ENCODE measurements at places on chromosomes 13 and 19.

GRCh38 chr13:60584976-60585375 lies 188.0 kb downstream of the TDRD3 start:
- no peak for DNase-seq

GRCh38 chr13:50357586-50358118 lies 342.4 kb downstream of the KCNRG start:
- DNase-seq, result no peak

GRCh38 chr19:14497228-14497921 lies 1.4 kb upstream of the GIPC1 start:
- peak; percentile 21 for DNase-seq

DNA sequence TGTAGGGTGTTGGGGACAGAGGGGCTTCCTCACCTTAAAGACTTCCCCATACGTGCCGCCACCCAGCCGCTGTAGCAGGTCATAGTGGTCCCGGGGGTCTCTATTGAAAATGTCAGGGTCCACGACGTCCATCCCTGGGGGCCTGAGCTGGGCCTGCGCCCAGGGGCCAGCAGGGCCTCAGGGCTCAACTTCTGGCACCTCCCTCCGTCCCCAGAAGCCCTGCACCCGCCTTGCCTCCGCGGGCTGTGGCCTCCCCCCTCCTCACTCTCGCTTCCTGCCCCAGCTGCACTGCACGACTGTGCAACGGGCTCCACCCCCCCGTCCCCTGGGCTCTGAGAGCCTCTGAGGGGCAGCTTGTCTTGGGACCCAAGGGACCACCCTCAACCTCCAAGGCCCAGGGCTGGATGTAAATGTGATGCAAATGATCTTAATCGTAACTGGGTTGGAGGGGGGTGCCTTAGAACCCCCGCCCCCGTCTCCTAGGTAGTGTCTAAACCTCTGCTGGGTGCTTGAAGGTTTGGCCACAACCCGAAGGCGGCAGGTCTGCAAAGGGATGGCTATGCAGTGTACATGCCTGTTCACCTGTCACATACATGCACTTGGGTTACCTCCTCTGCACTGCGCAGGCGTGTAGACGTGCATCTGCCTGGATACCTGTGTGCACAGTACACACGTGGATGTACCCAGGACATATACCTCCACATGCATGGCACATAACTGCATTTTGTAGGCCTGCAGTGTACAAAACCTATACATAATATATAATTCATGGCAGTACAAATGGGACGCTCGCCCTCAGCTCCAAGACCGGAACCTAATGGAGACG lies at the start of gene MAP4K1:
MAP4K1 (minus strand) TSS at position 190 of the 826 bp plus-strand sequence; CDS start at position 132, 58 bp downstream.
- DNase-seq, result peak; percentile 50

- no peak for DNase-seq
Measured at GRCh38 chr13:75769141-75769905, 133.2 kb downstream of the LMO7 start.

DNA sequence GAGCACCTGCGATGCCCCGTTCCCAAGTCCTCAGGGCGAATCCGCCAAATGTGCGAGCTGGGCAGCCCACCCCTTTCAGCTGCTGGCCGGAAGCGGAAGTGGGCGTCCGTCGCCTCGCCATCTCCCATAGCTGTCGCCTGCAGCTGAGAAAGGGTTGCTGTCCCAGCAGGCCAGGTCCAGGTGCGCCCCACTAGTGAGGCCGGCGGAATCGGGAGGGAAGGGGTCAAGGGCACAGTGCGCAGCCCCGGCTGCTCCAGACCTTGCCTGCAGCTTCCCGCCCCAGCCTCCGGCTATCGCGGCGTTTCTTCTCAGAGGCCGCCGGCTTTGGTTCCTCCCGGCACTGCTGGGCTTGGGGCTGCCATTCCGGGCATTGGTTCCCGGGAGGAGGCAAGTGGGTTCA lies at the start of gene ZNF177:
ZNF177 (plus strand) TSS at position 109 of the 400 bp plus-strand sequence. CDS start 15,299 bp downstream, outside the sequence.
- no peak for DNase-seq

DNA sequence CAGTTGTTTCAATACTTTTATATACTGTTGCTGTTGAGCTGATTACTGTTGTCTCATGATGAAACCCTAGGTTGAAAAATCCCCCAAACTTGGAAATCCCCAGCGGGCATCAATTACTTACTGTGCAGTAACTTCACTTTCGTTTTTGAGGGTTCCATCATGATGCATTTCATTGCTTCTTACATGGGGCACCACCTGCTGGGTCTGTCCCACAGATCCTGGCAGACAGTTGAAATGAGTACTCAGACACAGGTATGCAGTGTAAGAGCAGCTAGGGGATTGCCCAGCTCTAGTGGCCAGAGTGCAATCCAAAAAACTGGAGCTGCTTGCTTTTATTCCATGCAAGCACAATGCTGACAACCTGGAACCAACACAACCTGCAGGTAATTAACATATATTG lies 132.5 kb upstream of the ZNF91 start:
- DNase-seq, result no peak

DNA sequence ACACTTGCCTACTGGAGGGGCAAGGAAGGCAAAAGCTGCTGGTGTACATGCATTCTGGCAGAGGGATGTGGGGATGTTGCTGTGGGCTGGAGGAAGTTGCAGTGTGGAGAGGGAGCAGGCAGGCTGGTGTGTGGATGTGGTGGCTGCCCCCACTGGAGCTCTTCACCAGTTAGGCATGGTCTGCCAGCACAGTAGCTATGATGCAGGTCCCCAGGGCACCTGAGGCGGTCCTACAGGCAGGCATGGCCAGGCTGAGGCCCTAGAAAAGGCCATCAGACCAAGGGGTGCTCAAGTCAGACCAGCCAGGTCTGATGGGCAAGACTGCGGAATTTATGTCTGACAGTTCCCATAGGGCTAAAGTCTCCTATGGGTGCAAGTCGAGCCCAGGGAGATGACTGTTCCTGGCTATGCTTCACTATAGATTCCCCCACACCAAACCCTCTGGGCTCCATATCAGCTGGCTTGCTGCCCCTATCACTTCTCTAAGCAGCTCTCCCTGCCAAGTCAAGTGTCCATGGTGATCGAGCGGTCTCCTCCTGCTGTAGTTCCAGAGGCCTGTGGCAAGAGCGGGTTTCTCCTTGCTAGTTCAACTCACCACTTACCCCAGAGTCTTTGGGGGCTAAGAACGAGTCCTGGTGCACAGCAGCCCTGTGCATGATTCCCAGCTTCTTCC lies 473.1 kb downstream of the TDRD3 start:
- no peak for DNase-seq

GRCh38 chr13:45109102-45109720 lies 11.1 kb upstream of the GTF2F2 start:
- DNase-seq, result no peak

DNA sequence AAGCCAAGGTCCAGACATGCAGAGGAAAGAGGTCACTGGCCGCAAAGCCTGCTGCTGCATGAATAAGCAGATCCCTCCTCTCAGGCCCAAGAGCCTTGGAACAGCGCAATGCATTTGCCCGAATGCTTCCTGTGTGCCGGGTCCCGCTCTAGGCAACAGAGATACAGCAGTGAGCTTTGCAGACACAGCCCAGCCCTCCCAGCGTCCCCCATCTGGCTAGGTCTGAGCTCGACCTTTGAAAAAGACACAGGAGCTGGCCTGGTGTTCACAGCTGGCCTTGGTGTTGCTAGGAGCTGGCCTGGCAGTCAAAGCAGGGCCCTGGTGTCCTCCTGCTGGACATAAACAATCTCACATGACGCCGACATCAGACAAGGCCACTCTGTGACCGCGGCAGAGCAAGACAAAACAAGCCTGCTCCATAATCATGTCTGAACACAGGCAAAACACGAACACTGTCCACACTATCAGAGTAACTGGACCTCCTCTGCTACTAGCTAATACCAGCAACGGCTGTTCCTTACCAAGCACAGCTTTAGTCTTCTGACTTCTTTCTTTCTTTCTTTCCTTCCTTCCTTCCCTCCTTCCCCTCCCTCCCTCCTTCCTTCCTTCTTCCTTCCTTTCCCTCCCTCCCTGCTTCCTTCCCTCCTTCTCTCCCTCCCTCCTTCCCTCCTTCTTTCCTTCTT lies 5.7 kb upstream of the PEX11G start:
- DNase-seq, result no peak

DNA sequence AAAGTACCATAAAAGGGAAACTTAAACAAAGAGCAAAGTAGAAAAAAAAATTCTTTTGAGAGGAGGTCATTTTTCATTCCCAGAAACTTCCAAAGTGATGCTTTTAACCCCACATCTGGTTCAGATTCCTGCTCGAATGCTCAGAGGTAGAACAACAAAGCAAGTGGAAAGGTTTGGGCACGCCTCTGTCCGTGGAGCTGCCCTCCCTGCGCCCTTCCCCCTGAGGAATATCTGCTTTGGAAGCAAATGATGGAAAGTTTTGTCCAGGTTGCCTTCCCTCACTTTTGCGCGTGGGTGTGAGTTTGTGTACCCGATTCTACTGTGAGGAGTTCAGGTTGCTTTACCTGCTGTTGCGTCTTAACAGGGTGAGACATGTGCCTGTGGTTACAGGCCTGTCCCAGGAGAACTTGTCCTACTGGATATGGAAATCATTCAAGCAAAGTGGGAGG lies 110.2 kb downstream of the KLF5 start:
- DNase-seq, result no peak

DNA sequence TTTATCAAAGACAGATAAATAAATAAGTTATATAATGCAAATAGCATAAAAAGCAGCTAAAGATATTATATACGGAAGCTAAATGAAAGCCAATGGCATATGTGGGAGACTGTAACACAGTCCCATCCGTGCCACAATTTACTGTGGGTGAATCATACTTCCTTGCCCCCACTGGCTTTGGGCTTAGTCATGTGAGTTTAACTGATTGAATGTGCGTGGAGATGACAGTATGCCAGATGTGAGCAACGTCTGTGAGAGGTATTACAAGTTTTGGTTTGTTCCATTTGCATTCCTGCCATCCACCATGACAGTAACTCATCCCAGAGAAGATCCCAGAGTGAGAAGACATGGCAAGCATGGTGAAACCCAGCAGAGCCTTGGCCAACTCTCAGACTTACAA lies 340.0 kb downstream of the SUCLA2 start:
- DNase-seq, result no peak

DNA sequence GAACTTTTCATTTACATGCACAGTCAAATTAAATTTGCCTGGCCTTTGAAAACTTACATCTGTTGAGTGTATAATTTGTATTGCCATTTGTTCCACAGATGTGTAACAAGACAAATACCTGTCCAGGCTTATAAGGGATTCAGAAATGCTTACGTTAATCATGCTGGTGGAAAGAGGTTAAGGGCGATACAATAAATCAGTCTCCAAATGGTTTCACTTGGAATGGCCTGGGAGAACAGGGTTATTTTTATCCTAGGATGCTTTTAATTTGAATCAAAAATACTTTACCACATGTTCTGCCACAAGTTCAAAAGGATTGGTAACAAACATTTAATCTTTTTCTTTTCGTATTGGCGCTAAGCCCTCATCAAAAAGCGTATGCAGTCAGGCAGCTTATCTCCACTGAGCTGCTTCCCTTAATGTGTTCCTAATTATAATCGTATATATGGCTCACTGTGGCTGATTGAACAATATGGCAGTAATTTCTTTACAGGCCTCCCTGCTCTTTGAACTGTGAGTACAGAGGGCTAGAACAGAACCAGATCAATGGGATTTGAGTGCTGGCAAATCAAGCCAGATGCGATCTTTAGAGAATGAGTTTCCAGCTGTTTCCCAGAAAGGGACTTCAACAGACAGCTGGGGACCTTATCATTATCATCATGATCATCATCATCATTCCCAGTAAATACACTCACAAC lies 425.7 kb downstream of the SPRY2 start:
- DNase-seq, result no peak

- DNase-seq, result no peak
Measured at GRCh38 chr13:26784704-26785639, 24.4 kb upstream of the GPR12 start.

- DNase-seq, result no peak
Measured at GRCh38 chr19:4773047-4773640, 18.4 kb upstream of the FEM1A start.

DNA sequence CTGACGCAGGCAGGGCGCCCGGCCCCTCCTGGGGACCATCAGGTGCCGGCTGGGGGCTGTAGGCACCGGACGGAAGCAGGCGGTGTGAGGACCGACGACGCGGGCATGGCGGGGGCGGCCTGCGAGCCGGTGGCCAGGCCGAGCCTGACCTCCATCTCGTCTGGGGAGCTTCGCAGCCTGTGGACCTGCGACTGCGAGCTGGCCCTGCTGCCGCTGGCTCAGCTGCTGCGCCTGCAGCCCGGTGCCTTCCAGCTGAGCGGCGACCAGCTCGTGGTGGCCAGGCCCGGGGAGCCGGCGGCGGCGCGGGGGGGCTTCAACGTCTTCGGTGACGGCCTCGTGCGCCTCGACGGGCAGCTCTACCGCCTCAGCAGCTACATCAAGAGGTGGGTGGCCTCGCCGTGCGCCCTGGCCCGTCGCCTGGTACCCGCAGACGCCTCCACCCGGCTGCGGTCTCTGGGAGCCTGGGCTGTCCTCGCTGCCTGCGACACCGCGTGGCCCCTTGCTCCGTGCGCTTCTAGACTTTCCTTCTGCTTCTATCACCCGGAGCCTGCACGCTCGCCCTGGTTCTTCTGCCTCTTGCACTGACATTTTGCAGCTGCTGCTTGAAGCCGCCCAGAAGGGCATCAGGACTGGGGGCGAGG lies 460 bp downstream of the MEDAG start:
- no peak for DNase-seq

DNA sequence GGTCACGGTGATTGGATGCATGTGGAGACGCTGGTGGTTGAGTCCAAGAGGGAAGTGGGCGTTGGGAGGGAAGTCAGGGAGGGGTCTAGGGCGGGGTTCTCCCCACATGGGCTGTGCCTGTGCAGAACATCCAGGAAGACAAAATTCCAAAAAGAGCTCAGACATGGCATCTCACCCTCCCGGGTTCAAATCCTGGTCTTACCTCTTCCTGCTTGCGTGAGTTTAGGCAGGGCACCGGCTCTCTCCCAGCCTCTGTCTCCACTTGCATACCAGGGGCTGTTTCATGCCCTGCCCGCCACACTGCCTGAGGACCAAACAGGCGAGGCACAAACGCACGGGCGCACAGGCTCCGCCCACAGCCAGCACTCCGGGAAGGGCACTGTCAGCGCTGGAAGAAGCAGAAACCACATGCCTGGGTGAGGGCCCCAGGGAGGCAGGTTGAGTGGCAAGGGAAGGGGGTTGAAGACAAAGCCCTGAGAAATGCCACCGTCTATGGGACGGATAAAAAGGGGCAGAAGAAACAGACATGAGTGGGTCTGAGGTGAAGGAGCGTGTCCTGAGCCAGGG lies 123.6 kb upstream of the SOX1 start:
- no peak for DNase-seq

GRCh38 chr19:20325151-20325550 lies 158.1 kb downstream of the ZNF486 start:
- no peak for DNase-seq

GRCh38 chr19:10952809-10953208 lies 8.0 kb upstream of the SMARCA4 start:
- DNase-seq, result no peak

DNA sequence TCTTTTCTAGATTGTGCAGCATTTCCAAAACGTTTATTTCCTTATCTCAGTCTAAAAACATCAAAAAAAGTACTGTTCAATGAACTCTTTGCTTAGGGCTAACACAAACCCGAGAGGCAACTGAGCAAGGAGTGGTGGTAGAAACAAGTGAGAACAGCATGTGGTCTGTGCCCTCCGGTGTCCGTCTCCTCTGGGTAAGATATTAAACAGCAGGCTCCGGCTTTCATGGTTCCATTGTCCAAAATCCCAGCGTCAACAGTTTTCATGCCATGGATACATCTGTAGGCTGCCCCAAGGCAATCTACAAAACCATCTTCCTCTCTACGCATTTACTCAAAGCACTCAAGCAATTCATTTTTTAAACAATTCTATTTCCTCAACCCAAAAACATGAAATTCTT lies 22.8 kb downstream of the DCLK1 start:
- no peak for DNase-seq

GRCh38 chr13:51002736-51003135 lies 93.1 kb downstream of the RNASEH2B start:
- no peak for DNase-seq

Data from hematopoietic multipotent progenitor cell treated with erythropoietin and hydrocortisone succinate and interleukin-3 and kit ligand, for 8 days (in vitro differentiated cells).